ENCODE measurements at places on chromosomes 3 and 15.

- DNase-seq, result peak; percentile 64
Observed at GRCh38 chr15:78049691-78050440, 27.6 kb downstream of the TBC1D2B start.

- DNase-seq, result no peak
Observed at GRCh38 chr3:61438253-61439121, 122.9 kb upstream of the PTPRG start.

DNA sequence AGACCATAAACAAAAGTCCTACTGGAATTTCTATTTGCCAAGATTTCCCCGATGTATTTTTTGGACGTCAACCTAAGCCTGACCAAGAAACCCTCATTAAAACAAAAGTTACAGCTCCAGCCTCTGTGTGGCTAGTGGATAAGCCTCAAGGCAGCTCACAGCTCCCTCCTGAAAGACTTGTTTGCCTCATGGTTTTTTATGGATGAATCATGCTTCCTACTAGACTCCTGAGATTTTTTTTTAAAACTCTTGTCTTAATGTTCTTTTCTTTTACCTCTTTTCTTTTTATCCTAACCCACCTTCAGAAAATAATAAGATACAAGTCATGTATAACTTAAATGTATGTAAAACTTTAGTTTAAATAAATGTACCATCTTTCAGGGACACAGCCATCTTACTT is 52.4 kb downstream of the SUCNR1 start:
- DNase-seq, result no peak

GRCh38 chr3:150097588-150097890 is 126.8 kb upstream of the PFN2 start:
- no peak for DNase-seq

DNA sequence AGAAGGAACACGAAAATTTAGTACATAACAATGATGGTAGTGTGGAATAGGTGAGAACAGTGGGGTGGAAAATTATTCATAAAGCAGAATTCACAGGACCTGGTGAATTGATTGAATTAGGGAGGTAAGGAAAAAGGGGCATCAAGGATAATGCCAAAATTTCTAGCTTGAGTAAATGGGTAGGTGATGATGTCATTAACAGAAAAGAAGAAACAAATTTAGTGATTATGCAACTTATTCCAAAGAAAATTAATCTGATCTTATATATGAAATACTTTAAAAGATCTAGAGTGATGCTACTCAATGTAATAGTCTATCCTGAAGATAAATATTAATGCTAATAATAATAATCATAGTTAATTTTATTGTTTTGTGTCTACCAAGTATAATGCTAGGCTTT is 544.6 kb upstream of the LMCD1 start:
- DNase-seq, result no peak

DNA sequence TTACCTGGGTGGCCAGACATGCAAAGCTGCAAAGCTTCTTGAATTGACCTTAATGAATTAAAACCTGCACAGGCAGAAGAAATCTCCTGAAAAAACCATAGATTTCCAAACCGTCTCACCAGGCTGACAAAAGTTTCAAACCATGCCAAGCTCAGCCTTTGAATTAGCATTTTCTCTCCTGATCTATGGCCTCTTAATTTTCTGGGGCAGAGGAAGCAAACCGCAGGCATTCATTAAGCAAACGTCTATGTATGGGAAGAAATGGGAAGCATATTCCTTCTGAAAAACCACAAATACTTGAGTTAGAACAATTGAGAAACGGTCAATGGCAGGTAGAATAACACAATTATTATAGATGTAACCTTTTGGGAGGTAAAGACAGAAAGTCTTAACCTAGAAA is 500.2 kb upstream of the NR2F2 start:
- DNase-seq, result no peak

- DNase-seq, result no peak
Observed at GRCh38 chr3:156635034-156635433, 39.4 kb upstream of the TIPARP start.

DNA sequence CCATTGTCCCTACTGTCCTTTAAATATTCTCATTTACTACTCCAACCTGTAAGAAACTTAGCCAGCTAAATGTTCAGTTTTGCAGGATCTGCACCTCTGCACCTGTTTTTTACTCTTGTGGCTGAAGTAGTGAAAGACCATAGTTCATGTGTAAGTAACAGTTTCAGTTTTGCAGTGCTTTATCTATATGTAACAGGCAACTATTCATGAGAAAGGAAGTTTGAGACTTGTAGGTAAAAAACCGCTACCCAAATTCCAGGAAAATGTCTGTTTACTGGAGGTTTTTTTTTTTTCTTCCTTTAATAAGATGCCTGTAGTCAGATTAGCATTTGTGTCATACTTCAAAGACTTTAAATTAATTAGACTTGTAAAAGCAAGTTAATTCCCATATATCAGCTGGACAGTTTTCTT is 25.4 kb upstream of the MBNL1 start:
- DNase-seq, result peak; percentile 82

DNA sequence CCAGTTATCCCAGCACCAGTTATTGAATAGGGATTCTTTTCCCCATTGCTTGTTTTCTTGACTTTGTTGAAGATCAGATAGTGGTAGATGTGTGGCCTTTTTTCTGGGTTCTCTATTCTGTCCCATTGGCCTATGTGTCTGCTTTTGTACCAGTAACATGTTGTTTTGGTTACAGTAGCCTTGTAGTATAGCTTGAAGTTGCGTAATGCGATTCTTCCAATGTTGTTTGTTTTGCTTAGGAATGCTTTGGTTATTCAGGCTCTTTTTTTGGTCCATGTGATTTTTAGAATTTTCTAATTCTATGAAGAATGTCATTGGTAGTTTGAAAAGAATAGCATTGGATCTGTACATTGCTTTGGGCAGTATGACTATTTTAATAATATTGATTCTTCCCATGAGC is 94.3 kb upstream of the CHMP2B start:
- DNase-seq, result no peak

DNA sequence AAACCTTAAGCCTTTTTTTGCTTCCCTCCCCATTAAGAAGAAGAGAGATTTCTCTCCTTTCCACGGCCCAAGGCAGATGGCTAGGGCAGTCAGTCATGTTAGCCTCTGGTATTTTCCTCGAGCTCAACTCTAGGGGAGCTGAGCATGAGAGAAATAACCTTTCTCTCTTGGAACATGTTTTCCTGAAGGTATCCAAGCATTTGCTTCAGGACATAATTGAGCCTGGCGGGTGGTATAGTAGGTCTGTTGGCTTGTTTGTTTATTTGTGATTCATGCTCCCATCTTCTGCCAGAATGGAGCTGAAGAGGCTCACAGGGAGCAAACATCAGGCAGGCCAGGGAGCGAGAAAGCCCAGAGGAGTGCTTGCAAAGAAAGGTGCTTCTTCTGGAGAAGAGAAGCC is 102.5 kb downstream of the MESD start:
- no peak for DNase-seq

DNA sequence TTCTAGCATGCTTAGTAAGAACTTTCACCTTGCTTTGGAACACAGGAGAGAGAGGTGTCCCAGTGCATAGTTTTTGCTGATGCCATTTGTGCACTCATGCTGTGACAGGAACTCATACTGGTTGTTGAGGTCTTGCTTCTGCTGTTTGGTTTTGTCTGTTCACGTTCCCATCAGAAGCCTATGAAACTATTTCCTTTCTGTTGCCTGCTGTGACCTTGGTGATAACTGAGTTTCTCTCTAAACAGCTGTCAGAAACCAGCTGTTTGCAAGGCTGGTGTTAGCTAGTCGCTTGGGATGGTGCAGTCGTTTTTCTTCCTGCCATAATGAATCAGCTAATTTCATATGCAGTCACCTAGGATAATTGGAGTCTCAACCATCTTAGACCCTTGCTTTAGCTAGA is 724.1 kb downstream of the GRM7 start:
- DNase-seq, result no peak

DNA sequence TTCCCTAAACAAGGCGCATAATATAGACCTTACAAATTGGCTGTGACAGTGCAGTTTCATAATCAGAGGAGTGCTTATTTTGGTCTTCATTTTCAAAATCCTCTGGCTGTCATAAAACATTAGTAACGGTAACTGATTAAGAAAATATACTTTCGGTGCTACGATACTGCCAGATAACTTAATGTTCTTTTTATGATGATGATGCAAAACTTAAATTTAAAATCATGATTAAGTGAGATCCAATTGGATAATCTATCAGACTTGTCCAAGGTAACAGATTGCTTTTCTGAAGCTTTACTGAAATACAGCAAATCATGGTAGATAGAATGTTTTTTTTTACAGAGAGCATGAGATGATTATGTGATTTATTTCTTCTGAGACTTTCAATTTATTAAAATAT is 364.2 kb upstream of the CNTN3 start:
- DNase-seq, result no peak

GRCh38 chr3:160981217-160981938 is 123.8 kb downstream of the B3GALNT1 start:
- DNase-seq, result peak; percentile 79

DNA sequence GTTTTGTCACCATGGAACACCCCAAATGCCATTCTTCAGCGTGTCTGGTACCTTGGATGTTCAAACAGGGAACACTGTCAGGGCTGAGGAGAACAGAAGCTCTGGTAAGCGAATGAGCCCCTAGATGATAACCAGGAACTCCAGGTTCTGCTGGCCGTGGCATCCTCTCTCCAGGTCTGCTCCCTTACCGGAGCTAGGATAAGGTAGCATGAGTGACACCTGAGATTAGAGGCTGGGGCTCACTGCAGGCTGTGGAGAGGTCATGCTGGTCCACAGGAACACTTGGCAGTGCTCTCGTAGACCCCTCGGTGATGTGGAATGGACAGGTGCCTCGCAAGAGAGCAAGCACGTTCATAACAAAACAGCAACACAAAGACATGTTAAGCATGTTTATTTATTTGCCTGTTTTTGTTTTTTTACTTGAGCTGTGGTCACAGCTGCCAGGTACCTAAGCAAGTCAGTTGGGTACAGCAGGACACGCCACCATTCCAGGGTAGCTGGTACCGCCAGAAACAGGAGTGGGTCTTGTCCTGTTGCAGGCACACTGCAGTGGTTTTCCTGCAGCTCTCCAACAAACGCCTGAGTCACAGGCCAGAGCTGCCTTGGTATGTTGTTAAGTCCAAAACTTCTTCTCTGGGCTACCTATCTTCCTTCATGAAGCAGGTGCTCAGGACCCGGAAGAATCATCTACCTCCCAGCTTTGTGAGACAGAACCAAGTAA is 4.6 kb downstream of the RBM15B start:
- DNase-seq, result no peak

DNA sequence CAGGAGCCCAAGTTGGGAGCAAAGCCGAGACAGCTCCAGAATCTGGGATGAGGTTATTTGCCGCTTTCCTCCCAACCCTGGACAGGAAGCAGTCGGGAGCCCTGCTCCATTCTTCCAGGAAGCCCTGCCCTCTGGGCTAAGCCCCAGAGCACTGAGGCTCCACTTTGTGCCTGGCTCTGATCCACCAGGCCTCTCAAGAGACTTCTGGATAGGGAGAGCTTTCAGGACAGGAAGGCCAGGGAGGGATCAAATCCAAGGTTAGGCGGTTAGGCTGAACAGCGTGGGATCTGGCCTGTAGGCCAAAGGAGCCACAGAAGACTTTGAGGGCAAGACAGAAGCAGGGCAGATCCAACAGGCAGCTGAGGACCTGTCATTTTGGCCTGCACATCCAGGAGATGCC is 835 bp downstream of the STOML1 start:
- no peak for DNase-seq

- no peak for DNase-seq
Observed at GRCh38 chr15:47473832-47474231, 243.5 kb upstream of the SEMA6D start.

- DNase-seq, result no peak
Observed at GRCh38 chr3:146382386-146382785, 87.0 kb downstream of the PLSCR2 start.

DNA sequence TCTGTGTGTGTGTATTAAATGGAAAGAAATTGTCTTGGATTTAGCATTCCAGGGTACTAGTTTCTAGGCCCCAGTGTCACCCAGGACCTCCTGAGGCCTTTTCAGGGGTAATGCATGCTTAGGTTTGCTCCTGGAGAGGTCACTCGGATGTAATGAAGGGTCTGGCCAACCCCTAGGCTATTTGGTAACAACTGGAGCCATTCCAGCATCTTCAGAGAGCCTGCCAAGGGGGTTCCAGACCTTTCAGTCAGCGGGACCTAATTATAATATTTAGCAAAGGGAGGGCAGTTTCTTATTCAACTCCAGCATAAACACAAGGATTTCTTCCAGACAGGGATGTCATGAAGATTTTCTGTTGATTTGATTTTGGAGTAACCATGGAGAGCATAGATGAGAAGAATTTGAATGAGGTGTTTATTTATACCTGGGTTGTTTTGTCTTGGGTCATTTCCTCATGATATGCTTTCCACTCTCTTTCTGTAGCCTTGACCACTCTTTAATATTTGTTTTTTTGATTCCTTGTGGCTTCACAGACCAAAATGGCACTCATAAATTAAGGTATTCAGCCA is 17.4 kb downstream of the KAT2B start:
- no peak for DNase-seq

DNA sequence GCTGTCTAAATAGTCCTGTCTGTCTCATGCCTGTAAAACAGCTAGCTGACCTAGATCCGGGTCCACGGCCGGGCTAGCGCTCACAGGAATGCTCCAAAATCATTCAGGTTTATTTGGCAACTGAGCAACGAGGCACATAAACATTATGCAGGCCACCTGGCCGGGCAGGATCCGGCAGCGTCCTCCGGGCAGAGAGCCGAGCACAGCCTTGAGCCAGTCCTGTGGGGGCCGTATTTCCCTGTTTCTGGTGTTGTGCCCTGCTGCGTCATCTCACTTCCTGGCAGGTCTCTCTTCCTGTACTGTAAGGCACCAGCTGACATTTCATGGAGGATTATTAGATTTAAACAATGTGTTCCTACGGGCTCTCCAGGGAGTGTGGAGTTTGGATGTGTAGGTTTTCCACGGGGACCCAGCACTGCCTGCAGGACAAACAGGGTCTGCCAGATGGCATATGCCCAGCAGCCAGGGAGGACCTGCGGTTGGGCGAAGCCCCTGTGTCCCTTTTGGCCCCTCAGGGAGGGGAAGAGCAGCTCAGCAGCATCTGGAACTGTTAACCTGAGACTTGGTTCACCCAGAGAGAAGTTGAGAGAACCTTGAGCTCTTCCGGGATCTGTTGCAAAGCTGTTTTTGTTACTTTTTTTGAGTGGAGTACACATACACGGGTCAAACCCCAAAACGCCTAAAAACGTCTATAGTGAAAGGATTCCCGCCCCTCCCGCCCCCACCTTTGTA is 16.6 kb upstream of the LRRK1 start:
- DNase-seq, result no peak

- no peak for DNase-seq
Observed at GRCh38 chr3:77407441-77407840, 367.5 kb downstream of the ROBO2 start.

- no peak for DNase-seq
Observed at GRCh38 chr3:154210986-154211385, 89.8 kb downstream of the ARHGEF26 start.

DNA sequence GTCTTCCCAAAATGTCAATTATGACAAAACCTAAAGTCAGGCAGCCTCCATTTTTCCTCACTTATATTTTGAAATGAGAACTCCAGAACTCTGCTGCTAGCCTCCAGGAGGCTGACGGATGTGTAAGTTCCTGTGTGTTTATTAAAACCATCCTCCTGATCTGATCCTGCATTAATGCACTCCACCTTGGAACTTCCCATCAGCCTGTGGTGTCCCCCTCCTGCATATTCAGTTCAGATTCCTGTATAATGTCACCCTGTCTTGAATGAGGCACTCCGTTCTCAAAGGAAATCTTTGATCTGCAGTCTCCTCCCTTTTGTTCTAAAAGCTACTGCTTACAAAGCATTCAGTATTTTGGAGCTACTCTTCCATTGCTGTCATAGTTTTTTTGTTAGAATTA is 318.2 kb upstream of the ONECUT1 start:
- no peak for DNase-seq

All from KG1 (cell line).